Natural killer cell treated with Interleukin-12 subunit alpha and Interleukin-12 subunit beta and Interleukin-15 and Interleukin-18, amount 100 ng/mL, for 72 hours (primary cell): ENCODE measurements at places on chromosomes 3 and 15. TPM values are rescaled to one million over a fixed set of nuclear protein-coding genes. Genes with fewer than 3 reads are reported as not detected.
A peak's percentile ranks its signal among the peaks of the same experiment; 100 is the strongest.

DNA sequence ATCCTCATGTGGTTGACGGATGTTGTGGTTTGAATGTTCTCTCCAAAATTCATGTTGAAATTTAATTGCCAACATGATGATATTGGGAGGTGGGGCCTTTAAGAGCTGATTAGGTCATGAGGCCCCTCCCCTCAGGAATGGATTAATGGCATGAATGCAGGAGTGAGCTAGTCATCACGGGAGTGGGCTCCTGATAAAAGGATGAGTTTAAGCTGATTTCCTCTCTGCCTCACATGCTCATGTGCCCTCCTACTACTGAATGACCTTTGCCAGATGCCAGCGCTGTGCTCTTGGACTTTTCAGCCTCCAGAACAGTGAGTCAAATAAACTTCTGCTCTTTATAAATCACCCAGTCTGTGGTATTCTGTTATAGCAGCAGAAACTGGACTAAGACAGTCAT is 111.2 kb downstream of the MYO5A start:
- DNase-seq = no peak

GRCh38 chr3:127613406-127613805 is 15.2 kb downstream of the MCM2 start:
- DNase-seq = no peak

DNA sequence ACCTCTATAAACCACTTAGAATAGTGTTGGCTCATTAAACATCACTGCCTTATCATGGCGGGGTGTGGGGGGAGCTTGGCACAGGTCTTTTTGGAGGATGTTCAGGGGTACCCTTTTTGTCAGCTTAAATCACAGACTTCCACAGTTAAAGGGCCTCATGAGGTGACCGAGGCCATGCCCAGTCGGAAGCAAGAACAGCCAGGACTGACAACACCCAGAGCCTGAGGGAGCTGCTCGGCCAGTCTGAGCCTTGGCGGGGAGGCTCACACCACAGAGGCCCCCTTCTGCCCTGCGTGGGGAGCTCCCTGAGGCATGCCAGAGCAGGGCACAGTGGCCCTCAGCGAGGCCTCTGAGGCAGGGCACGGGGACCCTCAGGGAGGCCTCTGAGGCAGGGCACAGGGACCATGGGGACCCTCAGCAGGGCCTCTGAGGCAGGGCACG is 49.5 kb downstream of the UMPS start:
- no peak for DNase-seq

DNA sequence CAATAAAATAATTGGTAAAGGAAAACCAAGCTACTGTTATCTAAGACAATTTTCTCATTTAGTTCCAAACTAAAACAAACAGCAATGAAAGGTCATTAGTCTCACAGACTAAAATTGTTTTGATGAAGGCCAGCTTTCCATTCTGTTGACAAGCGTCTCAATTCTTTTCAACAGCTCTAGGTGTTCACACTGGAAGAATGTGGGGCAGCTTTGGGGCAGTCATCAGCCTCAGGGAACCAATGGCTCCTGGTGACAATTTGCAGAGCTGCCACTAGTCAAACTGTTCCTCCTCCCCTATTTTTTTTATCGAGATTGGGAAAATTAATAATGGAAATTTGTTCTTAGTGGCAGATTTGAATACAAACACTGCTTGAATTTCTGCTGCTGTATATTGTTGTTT is 104.2 kb downstream of the MEIS2 start:
- DNase-seq = no peak

- no peak for DNase-seq
These were observed 189.3 kb downstream of the OPA1 start for GRCh38 chr3:193782276-193782647.

GRCh38 chr3:38613426-38613825 is 36.1 kb downstream of the SCN5A start:
- DNase-seq = no peak

DNA sequence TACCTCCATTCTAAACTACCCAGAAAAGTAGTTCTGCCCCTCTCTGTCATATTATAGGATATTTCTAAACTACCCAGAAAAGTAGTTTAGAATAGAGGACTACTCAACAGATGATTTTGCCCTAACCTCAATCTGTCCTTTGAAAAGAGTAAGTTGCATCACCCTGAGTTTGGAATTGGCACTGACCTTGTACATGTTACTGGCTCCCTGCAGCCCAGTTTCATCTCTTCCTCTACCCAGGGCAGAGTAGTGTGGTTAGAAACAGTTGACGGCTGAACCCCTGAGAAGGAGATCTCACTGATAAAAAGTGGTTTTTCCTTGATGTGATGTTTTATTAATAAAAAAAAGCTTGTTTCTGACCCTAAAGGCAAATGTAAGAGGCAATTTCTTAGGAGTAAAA is 340.5 kb upstream of the NECTIN3 start:
- no peak for DNase-seq

DNA sequence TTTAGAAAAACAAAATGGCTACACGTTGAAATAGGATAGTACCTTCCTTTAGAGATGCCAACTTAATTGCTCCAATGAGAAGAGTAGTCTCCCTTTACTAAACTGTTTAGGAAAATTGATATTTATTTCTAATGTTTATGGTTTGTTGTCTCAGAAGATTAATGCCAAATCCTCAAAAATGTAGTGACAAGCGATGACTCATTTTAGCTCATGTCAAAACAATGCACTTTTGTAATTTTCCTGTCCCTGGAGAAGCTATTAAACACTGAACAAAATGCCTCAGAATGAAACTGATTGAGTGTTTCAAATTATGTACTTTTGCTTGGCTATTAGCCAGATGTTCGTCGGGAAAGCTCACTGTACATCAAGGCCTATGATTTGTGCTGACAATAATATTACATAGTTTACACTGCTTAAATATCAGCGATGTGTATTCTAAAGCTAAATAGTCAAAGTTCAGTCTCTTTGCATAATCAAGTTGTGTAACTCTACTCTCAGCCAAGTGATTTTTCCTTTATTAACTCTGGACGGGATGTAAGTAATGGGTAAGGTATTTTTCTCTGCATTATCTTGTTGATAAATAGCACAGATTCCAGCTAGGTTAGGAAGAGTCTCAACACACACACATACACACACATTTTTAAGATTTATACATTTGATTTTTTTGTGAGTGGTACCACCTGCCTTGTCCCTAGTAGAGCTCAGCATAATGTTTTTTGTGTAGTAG is 83.7 kb downstream of the CMSS1 start:
- DNase-seq = no peak

GRCh38 chr3:40602778-40603385 is 78.1 kb downstream of the ZNF621 start:
- no peak for DNase-seq

DNA sequence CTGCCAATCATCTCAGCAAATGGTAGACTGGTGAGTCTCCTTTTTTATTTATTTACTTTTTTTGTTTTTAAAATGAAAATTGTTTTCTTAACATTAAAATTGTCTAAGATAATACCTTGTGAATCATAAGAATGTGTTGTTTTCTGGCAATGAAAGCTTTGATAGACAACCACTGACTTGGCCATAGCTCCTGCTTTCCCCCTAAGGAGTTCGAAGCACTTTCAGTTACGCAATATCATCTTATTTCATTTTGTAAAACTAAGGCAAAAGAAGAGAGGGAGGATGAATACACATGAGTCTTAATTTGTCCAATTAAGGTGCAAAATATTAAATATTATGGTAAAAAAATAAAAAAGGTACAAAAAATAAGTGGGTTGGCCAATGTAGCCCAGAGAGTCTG is 74.8 kb upstream of the PLCL2 start:
- DNase-seq = no peak

- DNase-seq = peak; percentile 83
These were observed 41.2 kb upstream of the UBE2Q2 start for GRCh38 chr15:75801859-75802593.

- no peak for DNase-seq
These were observed 3.6 kb upstream of the SHC4 start for GRCh38 chr15:48967336-48967735.

- no peak for DNase-seq
These were observed 13.6 kb upstream of the CASR start for GRCh38 chr3:122169911-122170310.

DNA sequence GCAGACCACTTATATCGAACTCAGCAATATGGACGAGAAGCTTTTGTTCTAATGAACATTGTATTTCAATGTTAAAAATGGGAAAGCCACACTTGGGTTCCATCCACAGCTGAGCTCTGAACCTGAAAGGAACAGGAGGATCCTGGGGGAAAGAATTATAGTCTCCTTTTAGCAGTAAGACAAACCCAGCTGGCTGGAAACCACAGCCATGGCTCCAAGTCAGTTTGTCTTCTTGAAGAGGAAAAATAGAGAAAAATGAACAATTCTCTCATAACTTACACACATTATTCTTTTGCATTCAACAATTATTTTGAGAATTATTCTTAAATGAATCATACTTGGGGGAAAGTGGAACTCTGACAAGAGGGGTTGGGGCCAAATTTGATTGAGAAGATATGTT is 149.2 kb upstream of the VEPH1 start:
- no peak for DNase-seq

DNA sequence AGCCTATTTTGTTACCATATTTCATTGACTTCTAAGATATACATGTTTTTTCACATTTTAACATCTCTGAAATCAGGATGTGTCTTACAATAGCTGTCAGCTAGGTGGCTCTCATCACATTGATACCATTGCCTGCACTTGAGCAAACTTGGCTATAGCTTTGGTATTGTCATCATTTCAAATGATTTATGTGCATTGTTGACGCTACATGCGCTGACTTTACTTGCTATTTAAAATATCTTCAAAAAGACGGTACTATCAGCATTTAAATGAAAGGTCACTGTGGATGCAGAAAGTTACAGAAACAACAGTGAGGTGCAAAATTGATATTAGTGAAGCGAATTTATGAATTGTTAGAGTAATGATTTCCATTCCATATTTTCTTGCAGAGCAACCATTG is 54.0 kb upstream of the ABHD2 start:
- DNase-seq = no peak

GRCh38 chr15:81809543-81809942 is 236.3 kb downstream of the MEX3B start:
- no peak for DNase-seq

DNA sequence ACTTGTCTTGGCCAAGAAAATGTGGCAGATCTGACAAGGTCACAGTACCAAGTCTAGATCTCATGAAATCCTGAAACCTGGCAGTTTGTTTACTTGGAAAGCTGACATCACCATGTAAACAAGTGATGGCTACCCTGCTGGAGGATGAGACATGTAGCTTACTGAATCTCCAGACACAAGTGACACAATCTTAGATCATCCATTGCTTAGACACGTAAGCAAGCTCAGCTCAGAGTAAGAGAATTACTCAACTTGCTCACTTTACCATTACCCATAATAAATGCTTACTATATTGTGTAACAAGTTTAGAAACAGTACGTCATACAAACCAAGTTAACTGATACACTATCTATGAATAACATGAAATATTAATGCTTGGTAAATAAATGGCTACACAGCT is 263.8 kb downstream of the TBC1D5 start:
- no peak for DNase-seq

DNA sequence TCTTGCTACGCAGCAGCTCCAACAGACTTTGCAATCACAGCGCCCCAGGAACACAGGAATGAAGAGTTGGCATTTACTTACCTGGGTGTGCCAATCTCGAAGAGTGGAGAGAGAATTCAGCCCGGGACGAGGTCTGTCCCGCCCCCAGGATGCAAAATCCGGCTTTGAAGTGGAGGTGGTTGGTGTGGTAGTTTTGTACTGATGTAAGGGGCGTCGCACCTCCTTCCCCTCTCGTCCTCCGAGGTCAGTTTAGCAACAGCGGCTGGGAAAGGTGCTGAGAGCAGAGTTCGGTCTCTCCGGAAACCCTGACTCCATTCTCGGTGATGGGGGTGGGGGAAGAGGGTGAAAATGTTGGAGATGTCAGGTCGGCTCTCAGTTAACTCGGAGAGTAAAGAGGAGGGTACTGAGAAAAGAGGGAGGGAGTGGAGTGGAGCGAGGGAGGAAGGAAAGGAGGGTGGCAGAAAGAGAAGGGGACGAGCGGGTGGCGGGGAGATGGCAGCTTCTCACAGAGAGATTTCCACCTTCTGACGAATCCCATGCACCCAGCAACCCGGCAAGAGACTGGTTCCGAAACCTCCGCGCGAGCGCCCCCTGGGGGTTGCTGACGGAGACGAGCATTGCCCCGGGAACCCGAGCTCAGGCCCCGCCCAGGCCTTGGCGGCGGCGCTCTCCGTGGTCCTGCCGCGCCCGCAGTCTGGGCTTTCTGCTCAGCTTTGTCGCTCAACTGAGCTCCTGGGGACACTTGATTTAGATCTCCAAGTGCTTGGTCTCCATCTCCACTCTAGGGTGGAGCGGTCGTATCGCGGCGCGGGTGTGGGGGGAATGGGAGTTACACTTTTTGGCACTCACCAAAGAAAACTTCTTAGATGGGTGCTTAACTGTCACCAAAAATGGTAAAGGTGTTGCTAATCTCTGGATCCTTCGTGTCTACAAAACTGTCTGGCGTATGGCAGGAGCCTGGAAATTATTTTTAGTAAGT is at the start of gene CPNE4:
CPNE4 (minus strand) TSS at position 529 of the 979 bp plus-strand sequence.
- DNase-seq = no peak

DNA sequence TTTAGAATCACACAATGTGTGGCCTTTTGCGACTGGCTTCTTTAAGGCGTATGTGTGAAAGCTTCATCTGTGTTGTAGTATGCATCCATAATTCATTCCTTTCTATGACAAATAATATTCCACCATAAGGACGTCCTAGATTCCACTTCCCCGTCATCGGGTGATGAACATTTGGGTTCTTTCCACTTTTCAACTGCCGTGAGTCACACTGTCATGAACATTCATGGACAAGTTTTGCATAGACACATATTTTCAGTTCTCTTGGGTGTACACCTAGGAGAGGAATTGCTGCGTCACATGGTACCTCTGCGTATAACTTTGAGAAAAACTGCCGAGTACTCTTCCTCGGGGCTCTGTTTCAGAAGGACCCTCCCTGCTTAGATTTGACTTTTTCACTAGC is 97.3 kb downstream of the TOP2B start:
- no peak for DNase-seq

GRCh38 chr3:52232279-52233107 is 6.5 kb downstream of the TWF2 start:
- no peak for DNase-seq

GRCh38 chr15:80350941-80351610 is 53.1 kb upstream of the ARNT2 start:
- no peak for DNase-seq

- DNase-seq = no peak
These were observed 24.8 kb downstream of the ATP10A start for GRCh38 chr15:25838191-25838870.

DNA sequence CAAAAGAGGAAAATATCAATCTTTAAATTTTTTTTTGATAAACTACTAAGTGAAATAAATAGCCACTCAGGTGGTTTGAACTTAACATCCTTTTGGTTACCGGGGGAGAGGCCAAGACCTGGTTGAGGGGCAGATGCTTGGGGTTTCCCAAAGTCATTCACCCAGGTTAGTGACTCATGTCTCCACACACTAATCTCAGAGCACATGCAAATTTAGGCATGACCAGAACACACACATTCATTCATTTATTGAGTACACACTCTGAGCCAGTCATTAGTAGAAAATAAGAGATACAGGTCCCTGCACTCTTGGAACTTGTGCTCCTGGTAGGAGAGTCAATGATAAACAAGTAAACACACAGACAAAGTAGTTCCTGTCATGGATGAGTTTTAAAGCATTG is 7.3 kb downstream of the ILDR1 start:
- DNase-seq = no peak

The UBXN7 gene
- total RNA-seq = 51.4 TPM

The CLDN18 gene
- total RNA-seq = not detected

The GP5 gene
- not detected for total RNA-seq

The SLC28A2 gene
- not detected for total RNA-seq

The ALS2CL gene
- total RNA-seq = not detected

The DCBLD2 gene
- total RNA-seq = 1.6 TPM

The FANCD2OS gene
- not detected for total RNA-seq

The GRAMD1C gene
- total RNA-seq = 2.3 TPM

The BSN gene
- total RNA-seq = 0.59 TPM

The PPP1R14D gene
- not detected for total RNA-seq

The CPN2 gene
- not detected for total RNA-seq
